Stimulated activated CD8-positive, alpha-beta memory T cell treated with anti-CD3 and anti-CD28 coated beads, Interleukin-7, amount 100 ng/mL, for 1 hour (primary cell): ENCODE measurements at places on chromosomes 2 and 18.

DNA sequence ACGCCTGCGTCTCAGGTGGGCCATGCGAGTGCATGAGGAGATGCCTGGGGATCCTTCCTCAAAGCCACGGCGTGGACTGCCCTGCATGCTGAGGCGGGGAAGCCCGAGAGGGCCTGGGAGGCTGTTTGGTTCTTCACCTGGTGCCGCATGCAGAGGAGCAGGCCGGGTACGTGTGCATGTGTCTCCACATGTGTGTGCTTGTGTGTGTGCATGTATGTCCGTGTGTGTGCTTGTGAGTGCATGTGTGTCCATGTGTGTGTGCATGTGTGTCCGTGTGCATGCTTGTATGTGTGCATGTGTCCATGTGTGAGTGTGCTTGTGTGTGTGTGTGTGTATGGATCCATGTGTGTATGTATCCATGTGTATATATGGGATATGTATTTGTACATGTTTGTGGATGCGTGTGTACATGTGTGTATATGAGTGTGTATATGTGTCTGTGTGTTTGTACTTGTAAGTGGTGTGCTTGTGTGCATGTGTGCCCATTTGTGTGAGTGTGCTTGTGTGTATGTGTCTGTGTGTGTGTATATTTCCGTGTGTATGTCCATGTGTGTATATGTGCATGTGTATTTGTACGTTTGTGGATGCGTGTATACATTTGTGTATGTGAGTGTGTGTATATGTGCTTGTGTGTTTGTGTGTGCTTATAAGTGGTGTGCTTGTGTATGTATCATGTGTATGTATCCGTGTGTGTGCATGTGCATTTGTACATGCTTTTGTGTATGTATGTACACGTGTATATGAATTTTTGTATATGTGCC lies 79.0 kb downstream of the PTGR3 start:
- DNase-seq = no peak

- DNase-seq = no peak
These were observed 2.8 kb downstream of the SP9 start for GRCh38 chr2:174337337-174338146.

DNA sequence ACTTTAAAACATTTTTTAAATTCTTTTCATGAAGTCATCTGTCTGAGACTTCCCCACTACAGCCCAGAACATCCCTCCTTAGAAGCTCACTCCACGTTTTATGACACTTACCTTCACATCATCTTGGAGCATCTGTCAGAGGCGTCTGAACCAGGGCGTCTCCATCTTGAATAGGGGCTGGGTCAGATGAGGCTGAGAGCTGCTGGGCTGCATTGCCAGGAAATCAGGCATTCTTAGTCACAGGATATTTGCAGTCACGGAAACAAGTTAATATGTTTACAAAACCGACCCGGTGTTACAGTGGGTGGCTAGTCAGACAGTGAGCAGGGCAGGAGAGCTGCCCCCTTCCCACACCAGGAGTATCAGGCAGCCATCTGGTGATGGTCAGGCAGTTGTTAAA lies 456.5 kb downstream of the FBXO15 start:
- no peak for DNase-seq

DNA sequence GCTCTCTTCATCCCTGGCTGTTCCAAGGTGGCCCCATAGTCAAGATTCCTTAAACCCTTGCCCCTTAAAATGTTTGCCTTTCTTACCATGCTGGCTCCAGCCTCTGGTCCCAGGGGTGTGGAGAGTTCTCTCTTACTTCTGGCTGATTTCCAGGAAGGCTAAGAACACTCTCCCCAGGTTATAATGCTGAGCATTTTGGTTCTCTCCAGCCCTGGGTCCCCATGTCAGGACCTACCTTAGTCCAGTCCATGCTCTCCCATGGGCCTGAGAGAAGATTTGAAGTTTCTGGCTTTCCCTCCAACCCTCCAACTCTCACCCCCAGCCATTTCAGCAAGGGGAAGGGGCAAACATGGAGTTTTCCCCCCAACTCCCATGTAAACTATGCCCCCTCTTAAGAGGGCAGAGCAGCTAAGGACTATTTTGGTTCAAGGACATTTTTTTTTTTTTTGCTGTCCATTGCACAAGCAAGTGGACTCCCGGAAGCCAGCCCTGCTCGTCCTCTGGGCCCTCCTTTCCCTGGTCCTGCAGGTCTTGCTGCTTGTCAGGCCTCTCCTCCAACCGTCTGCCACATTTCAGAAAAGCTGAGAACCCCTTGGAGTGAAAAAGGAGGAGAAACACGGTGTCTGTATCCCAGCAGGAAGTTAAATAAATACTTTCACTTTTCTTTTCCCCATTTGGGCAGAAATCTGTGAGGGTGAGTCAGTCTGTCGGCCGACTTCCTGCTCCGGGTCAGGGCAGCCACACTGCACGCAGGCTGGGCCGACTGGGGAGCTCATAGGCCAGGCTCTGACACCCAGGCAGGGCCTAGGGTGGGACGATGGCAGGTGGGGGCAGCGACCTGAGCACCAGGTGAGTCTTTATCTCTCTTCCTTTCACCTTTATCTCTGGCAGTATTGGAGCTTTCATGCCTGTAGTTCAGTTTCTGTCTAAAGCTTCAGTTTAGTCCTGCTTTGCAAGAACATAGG lies at the start of gene SP140L:
Gene SP140L, plus strand, starts transcription at position 741 of the 965 bp plus-strand sequence. Its CDS starts 77 bp downstream, at position 818.
- peak; percentile 59 for DNase-seq

DNA sequence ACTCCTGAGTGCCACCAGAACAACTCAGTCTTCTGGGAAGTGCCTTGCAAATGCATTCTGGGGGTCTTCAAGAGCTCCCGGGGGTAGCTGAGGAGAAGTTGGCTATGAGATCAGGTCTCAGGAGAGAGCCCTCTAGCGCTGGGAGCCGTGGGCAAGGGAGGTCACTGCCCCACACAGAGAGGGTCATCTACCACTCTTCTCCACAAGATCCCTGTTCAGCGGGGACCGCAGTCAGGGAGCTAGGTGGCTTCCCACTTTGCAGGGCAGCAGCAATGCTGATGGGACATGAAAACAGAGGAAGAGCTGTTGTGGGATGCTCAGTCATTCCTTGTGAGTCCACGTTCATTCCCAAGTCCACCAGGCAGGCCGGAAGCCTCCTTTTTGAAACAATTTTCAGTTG lies 66.6 kb downstream of the ACKR3 start:
- no peak for DNase-seq

- DNase-seq = no peak
These were observed 58.6 kb upstream of the SLC25A52 start for GRCh38 chr18:31819106-31819924.

- DNase-seq = no peak
These were observed 2.0 kb downstream of the BCL11A start for GRCh38 chr2:60551240-60552077.

- DNase-seq = no peak
These were observed 93.6 kb downstream of the SCN9A start for GRCh38 chr2:166282154-166282553.

DNA sequence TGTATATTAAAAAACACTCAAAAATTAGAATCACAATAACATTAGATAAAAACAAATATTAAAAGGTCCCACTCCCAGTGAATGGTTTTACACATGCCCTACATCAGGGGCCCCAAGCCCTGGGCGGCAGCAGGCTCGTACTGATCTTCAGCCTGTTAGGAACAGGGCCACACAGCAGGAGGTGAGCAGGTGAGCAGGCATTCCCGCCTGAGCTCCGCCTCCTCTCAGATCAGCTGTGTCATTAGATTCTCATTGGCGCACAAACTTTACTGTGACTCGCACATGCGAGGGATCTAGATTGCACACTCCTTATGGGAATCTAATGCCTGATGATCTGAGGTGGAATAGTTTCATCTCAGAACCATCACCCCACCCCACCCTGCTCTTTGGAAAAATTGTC lies 74.2 kb downstream of the MBD2 start:
- no peak for DNase-seq

DNA sequence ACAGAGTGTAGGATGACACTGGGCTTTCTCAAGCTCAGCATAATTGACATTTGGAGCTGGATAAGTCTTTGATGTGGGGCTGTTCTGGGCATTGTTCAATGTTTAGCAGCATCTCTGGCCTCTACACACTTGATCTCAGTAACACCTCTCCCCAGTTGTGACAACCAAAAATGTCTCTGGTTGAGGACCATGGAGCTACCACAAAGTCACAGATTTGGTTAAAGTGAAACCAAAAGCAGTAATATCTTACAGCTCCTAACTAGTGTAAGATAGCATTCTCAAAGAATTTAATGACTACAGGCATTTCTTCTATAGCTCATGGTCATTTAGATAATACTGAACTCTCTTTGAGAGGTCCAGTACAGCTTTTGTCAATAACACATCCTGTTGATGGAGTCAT lies 23.4 kb upstream of the PAX3 start:
- no peak for DNase-seq

DNA sequence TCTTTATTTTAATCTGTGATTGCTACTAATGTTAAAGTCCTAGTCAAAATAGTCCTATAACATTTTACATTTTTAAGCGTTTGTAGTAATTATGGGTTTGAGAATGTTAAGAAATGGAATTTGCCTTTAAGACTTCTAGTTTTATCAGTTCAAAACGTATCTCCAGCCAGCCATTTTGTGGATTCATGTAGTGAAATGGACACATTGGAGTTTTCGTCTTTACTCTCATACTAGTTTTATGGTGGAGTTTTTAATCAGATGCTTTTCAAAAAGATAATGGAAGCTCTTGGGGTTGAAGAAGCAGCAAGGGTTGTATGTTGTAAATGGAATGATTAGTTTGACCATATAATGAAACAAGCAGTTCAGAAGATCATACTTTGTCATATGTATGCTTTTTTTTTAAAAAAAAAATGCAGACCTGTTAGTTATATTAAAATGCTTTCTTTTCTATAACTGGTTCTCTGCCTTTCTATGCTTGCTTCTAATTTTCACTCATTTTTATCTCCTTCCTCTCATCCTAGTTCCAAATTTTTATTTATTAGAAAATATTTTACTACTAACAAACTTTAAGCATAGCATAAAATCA lies 16.6 kb downstream of the VAPA start:
- no peak for DNase-seq

DNA sequence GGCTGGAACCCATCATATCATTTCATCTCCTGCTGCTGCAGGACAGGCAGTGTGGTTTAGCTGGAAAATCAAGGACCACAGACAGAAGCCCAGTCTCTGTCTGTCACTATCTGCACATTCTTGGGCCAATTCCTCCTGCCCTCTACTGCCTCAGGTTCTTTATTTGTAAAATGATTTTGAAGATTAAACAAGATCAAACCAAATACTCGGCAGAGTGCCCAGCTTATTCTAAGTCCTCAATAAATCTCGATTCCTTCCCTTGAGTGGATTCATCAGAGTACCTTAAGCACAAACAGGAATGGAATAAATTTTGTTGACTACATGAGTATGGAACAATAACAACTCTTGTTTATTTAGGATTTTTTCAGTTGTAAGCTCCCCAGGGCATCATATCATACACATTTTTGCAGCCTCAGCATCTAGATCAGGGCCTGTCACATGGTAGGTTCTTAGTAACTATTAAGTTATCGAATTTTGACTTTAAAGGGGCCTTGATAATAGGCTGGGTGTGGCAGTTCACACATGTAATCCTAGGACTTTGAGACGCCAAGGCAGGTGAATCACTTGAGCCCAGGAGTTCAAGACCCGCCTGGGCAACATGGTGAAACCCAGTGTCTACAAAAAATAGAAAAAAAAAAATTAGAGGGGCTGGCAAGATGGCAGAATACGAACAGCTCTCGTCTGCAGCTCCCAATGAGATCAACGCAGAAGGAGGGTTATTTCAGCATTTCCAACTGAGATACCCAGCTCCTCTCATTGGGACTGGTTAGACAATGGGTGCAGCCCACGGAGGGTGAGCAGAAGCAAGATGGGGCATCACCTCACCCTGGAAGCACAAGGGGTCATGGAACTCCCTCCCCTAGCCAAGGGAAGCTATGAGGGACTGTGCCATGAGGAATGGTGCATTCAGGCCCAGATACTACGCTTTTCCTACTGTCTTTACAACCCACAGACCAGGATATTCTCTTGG lies 11.1 kb downstream of the RHOB start:
- no peak for DNase-seq

GRCh38 chr2:127873707-127874303 lies 12.0 kb downstream of the AMMECR1L start:
- no peak for DNase-seq

DNA sequence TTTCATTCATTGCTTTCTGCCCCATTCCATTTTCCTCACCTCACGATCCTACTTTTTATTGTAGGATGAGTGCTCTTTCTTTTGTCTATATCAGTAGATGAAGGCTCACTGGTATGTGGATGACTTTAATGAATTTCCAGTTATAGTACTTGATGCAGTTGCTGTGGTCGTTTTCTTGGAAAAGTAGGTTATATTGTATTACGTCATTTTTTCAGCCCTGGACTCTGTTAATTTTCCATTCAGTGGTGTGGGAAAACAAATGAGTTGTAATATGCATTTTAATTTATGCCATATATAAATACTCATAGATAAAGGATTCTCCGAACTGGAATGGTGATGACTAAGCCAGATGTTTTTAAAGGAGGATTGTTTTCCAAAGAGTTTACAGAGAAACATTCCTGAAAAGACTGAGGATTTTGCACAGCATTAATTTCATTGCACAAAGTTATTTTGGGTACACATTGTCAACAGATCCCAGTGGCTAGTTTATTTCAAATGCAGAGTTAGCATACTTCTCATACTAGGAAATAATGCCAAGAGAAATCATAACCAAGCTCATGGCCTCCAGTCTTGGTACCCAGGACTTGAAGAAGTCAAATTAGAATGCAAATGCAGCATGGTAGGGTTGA lies 189.7 kb downstream of the PAX3 start:
- no peak for DNase-seq
